ENCODE measurements at places on chromosomes 4 and X.

DNA sequence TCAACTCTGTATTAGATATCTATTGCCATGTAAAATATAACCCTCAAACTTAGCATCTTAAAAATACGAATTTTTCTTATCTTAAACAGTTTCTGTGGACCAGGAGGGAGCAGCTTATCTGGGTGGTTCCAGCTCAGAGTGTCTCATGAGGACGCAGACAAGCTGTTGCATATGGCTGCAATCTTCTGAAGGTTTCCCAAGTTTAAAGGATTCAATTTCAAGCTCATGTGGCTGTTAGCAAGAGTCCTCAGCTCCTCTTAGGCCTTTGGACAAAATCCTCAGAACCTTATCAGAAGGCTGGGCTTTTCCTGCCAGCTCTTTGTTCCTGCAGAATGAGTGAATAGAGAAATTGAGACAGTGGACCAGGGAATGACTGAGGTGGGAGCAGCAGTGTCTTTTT, 2.8 kb upstream of the CTSO start:
- no peak for DNase-seq

- DNase-seq: no peak
Observed at GRCh38 chrX:54708404-54708803, 89.7 kb downstream of the ITIH6 start.

DNA sequence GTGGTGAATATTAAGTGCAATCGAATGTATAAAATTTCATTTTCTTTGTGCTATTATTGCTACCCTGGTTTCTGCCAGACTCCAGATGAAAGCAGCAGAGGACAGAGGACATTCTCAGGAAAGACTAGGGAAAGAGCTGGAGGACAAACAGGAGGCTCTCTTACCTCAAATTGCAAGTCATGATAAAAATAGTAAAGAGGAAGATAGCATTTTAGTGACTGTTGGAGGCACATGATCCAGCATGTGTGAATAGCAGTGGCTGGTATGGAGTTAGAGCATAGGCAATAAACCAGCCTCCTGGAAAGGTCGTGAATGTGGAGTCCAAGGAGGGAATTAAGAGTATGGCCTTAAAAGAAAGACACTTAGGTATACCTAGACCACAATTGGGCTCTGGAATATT, 1040.0 kb downstream of the STPG2 start:
- no peak for DNase-seq

GRCh38 chr4:159451006-159451405, 348.1 kb downstream of the RAPGEF2 start:
- DNase-seq: no peak

DNA sequence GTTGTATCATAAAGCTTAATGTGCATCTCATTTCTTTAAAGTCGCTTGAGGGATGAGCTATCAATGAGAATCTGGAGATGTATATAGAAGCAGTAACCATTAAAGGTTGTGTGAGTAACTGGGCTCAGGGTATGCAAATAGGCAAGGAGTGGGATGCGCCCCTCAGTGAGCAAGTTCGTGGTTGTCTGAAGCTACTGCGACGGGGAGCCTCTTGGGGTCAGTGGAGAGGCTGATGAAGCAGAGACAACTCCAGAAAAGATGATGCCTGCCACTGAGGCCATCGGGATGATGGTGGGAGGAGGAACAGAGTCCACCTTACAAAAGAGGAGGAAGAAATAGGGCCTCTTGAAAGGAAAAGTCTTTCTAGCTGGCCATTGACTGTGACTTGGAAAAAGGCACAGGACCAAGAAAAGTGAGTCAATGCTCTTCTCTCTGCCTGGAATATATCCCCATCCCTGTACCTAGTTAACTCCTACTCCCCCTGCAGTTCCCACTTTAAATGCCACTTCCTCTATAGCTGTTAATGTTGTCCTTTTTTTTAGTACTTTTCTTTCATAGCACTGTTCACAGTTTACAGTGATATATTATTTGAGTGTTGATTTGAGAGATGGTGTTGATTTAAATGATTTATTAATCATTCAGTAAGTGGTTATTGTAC, 51.4 kb upstream of the LSM6 start:
- no peak for DNase-seq

DNA sequence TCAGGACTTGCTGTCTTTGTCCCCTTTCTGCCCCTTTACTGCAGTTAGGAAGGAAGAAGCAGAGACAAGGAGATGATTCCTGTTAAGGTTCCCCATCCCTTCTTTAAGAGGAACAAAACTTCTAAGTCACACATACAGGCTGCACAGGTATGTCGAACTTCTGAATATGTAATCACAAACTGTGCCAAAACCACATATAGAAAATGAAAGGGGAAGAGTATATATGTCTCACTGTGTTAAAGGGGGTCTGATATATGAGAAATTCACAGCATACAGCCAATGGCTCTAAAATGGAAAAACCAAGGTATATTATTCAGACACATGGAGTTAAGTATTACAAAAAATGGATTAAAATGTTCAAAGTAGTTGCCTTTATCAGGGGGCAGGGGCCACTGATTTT, 11.7 kb downstream of the CFAP97 start:
- no peak for DNase-seq

DNA sequence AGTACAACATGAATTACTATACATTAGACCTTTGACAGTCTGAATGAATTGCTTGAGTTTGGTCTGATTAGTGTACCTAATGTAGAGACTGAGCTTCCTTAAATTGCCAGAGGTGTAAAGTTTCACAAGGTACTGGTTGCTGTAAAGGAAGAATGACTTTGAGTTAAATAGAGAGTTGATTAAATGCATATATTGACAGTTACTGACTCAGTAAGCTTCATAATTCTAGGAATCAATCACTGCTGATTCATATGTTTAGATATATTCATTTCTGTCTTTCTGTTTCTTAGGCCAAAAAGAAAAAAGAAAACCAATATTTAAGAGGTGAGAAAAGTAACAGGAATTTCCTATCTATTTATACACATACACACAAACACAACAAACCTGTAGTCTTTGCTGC, 16.2 kb upstream of the ART3 start:
- no peak for DNase-seq

DNA sequence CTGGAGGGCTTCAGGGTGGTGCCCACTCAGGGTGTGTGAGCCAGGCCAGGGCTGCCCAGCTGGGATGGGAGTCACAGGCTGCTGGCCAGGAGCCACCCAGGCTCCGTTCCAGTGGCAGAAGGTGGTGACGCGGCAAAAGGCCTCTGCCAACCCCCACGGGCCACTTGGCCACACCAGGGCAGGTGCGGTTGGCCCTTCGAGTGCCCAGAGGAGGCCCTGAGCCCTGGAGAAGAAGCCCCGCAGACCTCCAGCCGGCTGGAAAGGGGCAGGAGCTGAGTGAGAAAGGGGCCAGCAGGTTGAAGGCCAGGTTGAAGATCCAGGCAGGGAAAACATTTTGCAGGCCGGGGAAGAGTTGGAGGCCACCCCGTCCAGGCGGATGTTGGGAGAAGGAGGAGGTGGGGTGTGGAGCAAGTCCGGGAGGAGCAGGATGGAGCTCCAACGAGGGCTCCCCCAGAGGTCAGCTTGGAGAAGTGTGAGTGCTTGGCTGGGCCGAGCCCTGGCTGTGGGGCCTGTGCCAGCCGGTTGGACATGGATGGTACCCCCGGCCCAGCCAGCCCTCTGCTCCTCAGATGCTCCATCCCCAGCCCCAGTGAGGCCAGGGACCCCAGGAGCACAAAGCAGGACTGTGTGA, 2.8 kb upstream of the CPLX1 start:
- DNase-seq: no peak

DNA sequence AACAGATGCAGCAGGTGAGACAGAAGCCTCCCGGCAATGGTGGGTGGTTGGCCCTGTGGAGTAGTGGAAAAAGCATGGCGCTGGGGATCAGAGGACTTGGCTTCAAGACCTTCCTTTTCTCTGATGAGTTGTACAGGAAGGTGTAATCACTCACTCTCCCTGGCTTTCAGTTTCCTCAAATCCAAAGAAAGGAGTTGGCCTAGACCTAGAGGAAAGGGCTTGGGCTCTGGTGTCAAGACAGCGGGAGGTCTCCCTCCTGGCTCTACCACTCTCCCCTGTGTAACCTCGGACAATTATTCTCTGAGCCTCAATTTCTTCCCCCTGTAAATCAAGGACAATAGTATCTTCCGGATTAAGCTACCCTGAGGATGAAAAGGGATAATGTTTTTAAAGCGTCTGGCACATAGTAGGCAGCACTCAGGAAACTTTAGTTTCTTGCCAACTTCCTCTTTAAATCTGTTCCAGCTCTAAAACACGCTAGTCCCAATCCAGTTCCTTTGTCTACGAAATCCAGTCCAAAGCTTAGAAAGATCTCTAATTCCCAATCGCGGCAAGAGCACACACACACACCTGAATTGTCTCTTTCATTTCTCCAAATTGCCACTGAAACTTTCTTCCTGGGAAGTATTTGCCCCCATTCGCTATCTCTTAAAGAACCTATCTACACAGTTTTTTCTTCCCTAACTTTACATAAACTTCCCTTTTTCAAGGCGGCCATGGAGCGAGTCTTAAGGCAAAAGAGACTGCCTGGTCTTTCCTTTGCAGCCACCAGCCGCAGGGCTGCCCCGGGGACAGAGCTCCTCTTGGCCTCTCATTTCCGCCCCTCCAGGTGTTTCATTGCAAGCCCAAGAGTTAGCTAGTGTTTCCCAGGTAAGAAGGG, 29.9 kb upstream of the GPC4 start:
- DNase-seq: no peak

DNA sequence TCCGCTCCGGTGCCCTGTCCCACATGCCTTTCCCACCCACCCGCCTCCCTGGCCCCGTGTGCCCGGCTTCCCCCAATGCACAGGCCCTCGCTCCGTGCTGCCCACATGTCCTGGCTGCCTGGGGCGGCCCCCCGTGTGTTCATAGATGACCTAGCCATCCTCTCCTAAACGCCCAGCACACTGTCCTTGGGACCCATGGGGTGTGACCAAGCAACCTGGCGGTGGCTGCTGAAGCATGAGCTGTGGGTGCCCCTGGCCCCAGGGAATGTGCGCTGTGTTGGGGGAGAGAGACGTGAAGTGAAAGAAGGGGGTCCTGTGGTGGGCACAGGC, 28.3 kb downstream of the MAEA start:
- no peak for DNase-seq

- no peak for DNase-seq
Observed at GRCh38 chr4:112284662-112285411, 867 bp downstream of the TIFA start.

- DNase-seq: no peak
Observed at GRCh38 chr4:48129307-48130014, 4.6 kb downstream of the TXK start.

DNA sequence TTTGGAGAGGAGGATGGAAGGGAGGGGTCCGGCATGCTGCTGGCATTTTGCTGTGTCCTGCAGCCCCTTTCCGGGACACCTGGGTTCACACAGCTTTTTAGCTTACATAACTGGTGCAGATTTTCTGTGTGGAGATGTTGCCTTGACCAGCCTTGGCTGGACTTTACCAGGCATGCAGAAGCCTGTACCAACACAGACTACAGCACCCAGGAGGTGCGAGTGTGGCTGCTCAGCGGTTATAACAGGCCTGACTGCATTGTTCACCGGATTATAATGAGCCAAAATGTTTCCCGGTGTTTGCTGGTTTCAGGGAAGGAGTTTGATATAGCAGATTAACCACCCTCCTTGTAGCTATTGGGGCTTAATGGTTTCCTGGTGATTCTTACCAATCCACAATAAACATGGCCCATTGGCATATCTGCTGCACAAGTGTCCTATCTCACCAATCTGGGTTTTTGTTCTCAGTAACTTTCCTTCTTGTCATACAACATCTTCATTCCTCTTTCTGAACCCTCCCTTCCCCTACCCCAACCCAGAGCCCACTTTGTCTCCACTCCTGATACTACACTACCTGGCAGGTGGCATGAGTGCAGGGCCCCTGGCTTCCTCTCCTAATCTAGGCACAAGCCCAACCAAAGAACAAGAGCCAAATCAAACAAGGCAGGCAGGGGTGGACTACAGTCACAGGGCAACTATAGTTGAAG, 3.9 kb downstream of the RPL10 start:
- no peak for DNase-seq

DNA sequence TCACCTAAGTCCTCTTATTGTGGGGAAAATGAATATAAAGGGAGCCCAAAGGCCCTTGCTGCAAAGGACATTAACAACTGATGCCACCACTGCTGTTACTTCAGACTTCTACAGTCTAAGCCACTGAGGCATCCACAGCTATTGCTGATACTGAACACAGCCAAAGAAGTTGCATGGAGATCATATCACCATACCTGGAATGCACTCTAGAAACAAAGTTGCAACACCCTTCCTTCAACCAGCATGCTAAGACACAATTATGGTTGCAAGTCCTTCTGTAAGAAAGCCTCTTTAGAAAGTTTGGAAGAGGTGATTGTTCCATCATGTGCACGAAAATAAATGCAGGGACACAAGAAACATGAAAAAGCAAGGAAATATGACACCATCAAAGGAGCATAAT, 105.7 kb upstream of the SH3RF1 start:
- no peak for DNase-seq

DNA sequence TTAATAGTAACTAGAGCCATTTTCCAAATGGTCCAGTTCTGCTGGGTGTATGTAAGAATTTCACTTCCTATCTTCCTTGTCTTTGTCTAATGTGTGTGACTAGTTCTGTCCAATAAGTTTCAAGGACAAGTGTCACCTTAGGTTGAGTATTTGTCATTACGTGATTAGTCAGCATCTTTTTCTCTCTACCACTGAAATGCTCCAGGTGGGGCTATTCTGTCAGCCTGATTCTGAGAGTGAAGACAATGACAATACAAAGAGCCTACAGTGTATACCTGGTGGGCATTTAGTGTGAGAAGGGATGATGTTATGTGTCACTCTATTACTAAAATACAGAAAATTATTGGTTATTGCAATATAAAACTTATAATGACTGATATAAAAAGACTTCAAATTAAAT, 876.3 kb downstream of the C4orf33 start:
- no peak for DNase-seq

GRCh38 chr4:84841435-84841834, 125.1 kb downstream of the WDFY3 start:
- no peak for DNase-seq

- no peak for DNase-seq
Observed at GRCh38 chrX:24178441-24178840, 28.9 kb downstream of the ZFX start.

DNA sequence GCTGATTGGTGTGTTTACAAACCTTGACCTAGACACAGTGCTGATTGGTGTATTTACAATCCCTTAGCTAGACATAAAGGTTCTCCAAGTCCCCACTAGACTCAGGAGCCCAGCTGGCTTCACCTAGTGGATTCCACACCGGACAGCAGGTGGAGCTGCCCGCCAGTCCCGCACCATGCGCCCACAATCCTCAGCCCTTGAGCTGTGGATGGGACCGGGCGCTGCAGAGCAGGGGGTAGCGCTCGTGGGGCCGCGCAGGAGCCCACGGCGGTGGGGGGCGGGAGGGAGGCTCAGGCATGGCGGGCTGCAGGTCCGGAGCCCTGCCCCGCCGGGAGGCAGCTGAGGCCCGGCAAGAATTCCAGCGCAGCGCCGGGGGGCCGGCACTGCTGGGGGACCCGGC, 30.7 kb downstream of the MEPE start:
- no peak for DNase-seq

GRCh38 chrX:40933132-40933705, 152.0 kb upstream of the USP9X start:
- no peak for DNase-seq

DNA sequence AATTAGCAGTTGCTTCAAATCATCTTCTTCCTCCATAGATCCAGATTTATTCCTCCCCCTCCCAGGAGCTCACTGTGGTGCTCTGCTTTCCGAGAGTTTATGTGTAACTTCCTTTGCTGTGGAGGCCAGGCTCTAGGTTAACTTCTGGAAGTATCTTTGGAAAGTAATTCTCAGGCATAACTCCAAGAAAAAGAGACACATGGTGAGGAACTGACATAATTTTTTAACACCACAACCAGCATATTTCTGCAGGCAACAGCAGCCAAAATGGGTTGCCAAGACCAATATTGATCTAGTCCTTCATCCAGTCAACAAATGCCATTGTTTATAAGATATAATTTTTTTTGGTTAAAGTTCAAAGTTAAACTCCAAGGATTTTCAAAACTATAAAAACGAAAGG, 114.5 kb upstream of the RBPJ start:
- DNase-seq: no peak

Data from coronary artery (tissue), 2 donors.